Activated naive CD8-positive, alpha-beta T cell treated with anti-CD3 and anti-CD28 coated beads, Interleukin-2, amount 50 U/mL, for 16 hours (primary cell): ENCODE measurements at places on chromosomes 1 and 21.

DNA sequence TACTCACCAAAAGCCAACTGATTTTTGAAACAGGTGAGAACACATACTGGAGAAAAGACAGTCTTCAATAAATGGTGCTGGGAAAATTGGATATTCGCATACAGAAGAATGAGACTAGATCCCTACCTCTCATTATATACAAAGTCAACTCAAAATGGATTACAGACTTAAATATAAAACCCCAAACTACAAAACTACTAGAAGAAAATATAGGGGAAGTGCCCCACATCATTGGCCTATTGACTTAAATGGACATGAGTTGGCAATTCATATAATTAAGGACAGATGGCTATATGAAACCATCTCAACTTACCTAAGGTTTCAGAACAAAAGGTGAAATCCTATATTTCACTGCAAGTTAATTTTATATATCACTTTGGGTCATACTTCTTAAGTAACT is 60.1 kb downstream of the C4BPA start:
- no peak for DNase-seq

- no peak for DNase-seq
Measured at GRCh38 chr1:221040691-221041285, 161.5 kb downstream of the HLX start.

DNA sequence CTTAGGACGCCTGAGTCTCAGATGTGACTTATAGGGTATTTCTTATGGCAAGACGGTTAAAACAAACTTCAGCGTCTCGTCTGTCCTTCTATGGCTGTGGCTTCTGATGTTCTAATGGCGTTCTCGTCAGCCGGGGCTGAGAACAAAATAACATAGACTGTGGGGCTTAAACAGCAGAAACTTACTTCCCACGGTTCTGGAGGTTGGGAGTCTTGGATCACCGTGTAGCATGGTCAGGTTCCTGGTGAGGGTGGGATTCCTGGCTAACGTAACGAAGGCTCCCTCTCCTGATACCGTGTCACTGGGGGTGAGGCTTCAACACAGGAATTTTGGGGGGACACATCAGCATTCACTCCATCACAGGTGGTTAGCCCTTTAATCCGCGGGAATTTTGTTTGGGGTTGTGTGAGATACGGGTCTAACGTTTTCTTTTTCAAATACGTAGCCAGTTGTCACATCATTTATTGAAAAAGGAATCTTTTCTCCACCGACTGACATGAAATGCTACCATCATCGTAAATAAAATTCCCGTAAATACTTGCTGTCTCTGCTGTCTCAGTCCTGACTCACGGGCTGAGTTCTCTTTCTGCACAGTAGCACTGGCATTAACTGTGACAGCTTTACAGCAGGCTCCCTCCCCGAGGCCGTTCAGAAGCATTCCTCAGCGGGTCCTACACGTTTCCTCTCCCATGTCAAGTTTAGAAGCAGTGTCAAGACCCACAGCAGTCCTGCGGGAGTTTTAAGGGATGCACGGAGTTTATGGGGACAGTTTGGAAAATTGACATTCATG is 8.1 kb upstream of the POFUT2 start:
- DNase-seq, result no peak

- no peak for DNase-seq
Measured at GRCh38 chr21:31233711-31234110, 110.3 kb downstream of the TIAM1 start.

- no peak for DNase-seq
Measured at GRCh38 chr1:92933459-92933858, 27.8 kb downstream of the DIPK1A start.

DNA sequence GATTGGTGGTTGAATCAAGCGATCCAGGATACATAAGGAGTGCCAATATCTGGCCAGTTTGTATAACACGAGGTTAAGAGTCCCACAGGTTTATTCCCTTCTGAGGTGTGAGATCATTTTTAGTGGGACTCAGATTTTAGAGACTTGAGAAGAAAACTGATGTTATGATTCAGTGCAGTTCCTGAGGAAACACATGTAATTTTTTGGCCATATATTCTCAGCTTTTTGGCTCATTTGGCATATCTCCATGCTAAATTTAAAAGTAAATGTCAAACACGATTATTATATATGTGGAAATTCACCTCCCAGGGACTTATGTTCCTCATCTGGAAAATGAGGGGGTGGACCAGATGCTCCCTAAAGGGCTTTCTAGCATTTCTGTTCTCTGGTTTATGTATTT is 39.2 kb upstream of the SERBP1 start:
- no peak for DNase-seq

GRCh38 chr1:23528250-23528978 is 2.6 kb downstream of the E2F2 start:
- DNase-seq, result peak; percentile 51

DNA sequence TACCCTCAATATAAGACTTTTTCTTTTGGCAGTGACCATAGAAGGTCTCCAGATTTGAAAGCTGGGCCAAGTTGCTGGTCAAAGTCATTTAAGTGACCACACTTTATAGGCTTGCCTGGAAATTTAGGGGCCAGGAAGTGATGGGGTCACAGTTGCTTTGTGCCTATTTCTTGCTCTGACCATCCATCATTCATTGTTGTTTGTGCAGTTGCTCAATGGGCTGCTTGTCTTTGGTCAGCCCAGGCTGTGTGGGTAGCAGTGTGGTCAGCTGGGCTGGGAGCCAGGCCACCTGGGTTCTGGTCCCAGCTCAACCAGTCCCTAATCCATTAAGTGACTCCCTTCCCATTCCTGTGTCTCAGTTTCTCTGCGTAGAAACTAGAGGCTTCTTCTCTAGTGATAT is 2.1 kb upstream of the OTUD7B start:
- DNase-seq, result no peak

- DNase-seq, result no peak
Measured at GRCh38 chr1:247639381-247639981, 34.1 kb downstream of the OR2G3 start.

- DNase-seq, result no peak
Measured at GRCh38 chr1:98049370-98050135, 128.7 kb upstream of the DPYD start.

DNA sequence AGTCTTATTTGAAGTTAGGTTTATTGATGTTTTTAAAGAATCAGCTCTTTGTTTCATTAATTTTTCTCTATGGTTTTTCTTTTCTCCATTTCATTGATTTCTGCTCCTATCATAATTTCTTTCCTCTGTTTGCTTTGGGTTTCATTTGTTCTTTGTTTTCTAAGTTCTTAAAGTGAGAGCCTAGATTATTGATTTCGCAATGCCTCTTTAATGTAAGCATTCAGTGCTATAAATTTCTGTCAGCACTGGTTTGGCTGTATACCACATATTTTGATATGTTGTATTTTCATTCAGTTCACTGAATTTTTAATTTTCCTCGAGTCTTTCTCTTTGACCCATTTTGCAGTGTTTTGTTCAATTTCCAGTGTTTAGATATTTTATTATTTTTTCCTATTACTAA is 68.7 kb downstream of the DNAH14 start:
- no peak for DNase-seq

DNA sequence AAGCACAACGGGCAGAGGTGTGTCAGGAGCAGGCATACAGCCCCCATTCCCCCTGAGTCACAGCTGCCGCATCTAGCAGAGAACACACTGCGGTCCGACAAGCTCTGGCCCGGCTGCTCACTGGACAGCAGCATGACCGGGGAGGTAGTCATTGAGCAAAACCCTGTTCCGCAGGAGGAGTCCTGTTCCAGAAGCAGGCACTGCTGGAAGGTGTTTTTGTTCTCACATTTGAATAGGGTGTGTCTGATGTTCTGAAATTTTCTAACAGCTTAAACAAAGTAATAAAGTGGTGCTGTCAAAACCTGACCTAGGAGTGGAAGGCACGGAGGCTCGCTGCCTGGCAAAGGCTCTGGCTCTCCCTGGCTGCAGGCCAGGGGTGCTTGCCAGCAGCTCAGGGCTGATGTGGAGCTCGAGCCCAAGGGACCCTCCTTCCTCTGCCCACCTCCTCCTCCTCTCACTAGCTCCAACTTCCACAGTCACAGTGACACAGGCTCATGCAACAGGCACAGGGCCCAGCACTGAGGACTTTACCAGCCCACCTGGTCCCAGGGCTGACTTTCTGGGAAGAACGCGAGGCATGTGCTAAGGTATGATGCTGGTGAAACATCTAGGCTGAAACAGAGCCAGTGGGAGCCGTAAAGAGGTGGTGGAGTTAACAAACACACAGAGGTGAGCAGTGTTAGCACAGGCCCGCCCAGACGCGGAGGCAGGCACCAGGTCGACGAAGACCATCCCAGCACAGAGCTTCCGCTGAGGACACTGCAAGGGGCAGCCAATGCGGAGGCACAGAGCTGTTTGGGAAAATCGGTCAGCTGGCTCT is 118.6 kb upstream of the IFFO2 start:
- no peak for DNase-seq

GRCh38 chr1:159867664-159868026 is 5.2 kb upstream of the VSIG8 start:
- DNase-seq, result no peak

- no peak for DNase-seq
Measured at GRCh38 chr1:153340356-153340755, 8.3 kb downstream of the PGLYRP4 start.

DNA sequence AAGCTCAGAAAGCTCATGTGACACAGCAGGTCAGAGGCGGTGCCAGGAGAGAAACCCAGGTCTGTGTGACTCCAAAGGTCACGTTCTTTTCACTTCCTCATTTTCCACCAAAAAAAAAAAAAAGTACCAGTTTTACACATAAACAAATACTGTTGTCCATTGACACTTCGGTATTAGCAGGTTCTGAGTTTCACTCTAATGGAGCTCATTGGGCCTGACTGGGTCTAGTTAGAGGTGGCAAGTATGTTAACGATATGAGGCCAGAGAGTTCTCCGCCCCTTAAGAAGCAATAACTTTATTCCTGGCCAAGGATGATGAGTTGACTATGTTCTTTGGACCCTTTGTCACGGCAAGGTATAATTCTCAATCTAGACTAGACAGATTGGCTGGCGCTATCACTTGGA is 30.0 kb upstream of the SDE2 start:
- no peak for DNase-seq
